ENCODE measurements at places on chromosomes 16 and 17.

DNA sequence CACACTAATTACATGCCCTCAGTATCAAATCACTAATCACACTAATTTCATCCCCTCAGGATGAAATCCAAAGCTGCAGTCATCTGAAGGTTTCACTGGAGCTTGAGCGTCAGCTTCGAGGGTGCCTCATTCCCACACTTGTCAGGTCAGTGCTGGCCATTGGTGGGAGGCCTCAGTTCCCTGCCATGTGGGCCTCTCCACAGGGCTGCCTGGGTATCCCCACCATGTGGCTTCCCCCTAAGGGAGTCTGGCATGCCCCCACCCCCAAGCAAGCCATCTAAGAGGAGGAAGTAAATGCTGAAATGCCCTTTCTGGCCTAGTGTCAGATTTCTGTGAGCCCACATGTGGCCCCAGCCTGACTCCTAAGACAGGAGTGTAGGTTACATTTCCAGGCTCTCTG, 78.6 kb upstream of the CDH5 start:
- no peak for DNase-seq

DNA sequence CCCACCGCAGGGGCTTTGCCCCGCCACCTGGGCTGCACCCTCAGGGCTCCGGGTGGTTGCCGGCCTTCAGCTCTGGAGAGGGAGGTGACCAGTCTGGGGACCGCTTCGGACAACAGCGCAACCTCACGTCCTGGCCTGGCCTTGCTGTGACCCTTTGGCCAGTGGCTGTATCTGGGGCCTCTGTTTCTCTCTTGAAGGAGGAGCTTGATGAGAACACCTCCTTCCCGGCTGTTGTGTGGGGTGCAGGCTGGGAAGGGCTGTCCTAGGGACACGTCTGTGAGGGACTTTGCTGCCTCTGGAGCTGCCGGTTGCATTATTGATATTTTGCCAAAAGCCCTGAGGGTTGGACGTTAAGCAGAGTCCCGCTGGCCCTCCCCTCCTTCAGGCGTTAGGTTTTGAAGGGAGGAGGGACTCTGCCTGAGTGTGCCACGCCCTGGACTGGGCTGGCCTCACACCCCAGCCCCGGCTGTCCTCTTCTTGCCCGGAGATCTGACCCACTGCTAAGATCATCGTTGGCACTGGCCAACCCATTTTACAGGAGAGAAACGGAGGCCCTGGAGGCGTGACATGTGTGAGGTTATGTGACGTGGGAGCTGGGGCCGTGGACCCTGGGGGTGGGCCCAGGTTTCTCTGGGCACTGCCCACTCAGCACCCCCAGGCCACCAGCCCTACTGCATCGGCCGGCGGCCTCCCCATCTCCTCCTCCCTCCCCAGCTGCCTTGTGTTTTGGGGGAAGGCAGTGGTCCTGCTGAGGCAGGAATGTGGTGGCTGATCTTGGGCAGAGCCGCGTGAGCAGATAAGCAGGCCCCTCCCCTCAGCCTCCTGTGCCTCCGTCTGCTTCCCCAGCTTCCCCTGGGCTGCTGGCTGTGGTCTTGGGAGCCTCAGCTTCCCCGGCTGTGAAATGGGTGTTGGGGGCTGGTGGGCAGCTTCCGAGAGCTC, 8.5 kb downstream of the ZFPM1 start:
- no peak for DNase-seq

DNA sequence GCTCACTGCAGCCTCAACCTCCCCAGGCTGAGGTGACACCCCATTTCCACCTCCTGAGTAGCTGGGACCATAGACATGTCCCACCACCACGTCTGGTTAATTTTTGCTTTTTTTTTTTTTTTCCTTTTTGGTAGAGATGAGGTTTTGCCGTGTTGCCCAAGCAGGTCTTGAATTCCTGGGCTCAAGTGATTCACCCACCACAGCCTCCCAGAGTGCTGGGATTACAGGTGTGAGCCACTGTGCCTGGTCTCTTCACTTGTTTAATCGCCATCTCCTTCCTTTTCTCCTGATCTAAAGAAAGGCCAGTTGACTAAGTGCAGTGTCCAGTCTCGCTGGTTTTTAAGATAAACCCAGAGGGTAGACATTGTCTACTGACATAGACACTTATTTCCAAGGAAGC, 152.0 kb downstream of the C16orf95 start:
- no peak for DNase-seq

DNA sequence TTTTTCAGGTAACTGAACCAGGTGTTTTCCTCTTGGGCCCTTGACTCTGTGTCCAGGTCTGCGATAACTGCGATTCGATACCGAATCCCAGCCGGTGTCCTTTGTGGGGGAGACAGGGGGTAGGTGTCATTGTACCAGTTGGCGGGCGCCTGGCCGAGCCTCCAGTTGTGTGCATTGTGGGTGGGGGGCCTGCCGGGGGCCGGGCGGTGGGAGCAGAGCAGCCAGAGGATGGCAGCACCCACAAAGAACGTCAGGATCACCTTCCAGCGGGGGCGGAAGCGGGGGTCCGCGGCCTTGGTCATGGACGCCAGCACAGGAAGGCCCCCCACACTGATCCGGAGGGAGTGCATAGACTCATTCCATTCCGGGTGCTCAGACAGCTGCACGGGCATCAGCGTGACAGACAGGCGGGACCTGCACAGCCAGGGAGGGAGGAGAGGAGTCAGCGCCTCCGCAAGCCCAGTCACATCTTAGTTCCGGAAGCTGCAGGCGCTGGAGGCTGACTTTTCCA, 12.3 kb downstream of the CANT1 start:
- DNase-seq, result no peak

GRCh38 chr17:63974594-63975192, 2.0 kb upstream of the SCN4A start:
- DNase-seq, result no peak

DNA sequence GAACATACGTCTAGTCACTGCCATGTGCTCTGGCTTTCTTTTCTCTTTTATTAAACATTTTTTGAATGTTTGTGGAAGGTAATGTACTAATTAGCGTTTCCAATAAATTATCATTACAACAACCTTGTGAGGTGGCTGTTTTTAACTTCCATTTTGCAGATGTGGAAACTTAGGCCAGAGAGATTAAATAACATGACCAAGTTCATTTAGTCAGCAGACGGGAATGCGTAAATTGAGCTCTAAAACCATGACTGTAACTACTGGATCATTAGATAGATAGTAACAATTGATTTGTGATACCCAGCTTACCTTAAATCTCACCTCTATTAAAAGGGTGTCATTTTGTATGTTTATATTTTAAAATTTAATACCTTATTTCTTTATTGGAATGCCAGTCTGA, 49.4 kb downstream of the RABEP1 start:
- no peak for DNase-seq

DNA sequence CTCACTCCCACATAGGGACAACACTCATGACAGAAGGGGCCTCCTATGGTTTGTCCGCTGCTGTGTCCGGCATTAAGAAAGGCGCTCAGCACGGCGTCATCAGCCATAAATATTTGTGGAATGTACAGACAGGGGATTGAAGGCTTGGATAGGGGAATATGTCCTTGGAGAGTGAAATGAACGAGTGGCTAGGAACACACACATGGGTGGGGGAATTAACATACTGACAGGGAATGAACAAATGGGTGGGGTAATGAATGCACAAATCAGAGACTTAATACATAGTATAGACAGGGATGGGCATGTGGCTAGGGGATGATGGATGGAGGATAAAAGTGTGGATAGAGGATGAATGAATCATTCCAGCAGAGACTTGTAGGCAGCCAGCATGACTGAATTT, 154.0 kb upstream of the HSBP1 start:
- DNase-seq, result no peak

GRCh38 chr17:68325961-68326360, 34.7 kb downstream of the ARSG start:
- no peak for DNase-seq

DNA sequence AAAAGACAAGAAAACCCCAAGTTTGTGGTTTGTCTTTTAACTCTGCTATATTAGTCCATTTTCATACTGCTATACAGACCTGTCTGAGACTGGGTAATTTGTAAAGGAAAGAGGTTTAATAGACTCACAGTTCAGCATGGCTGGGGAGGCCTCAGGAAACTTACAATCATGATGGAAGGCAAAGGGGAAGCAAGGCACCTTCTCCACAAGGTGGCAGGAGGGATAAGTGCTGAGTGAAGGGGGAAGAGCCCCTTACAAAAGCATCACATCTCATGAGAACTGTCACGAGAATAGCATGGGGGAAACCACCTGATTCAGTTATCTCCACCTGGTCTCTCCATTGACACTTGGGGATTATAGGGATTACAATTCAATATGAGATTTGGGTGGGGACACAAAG, 13.5 kb upstream of the ADAM11 start:
- no peak for DNase-seq

DNA sequence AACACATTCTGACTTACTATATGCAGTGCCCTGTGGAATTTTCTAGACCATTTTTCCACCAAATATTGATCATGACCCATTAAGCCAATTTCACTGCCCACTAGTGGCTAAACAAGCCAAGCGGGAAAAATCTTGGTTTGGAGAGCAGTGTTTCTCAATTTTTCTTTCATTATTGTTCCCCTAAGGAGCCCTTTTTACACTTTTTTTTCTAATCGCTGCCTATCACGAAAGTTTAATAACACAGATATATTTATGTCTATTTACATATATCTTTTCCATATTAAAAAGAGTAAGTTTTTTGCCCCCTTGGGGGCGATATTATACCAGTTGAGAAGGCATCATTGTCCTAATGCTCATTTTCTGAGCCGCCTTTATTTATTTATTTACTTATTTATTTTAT, 10.8 kb upstream of the TLCD3B start:
- no peak for DNase-seq

GRCh38 chr16:79312502-79312901, 288.0 kb downstream of the MAF start:
- no peak for DNase-seq

- DNase-seq, result no peak
These were observed at the start of gene UNC45B for GRCh38 chr17:35147375-35147905. Gene UNC45B (plus strand): TSS chr17:35147817. CDS start chr17:35148264, 447 bp downstream.

DNA sequence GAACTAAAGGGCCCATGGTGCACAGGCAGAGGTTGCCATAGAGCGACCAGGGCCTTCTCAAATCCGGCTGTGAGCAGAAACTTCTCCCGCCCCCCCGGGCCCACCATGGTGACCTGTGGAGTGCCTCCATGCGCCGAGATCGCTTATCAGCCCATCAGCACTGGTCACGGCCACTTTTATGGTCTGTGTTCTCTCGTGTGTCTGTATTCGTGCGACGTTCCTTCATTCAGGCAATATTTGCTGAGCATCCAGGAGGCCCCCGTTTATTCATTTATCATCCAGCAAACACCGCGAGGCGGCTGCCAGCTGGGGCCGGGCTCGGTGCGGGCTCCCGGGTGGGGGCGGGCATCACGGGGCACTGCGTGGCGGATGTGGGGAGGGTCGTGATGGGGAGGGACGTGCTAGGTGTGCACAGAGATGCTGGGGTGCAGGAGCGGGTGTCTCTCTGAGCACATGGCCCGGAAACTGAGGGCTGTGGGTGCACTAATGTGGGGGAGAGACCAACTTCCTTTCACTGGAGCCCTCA, 88.0 kb upstream of the CBX4 start:
- DNase-seq, result no peak

GRCh38 chr17:73323409-73324159, 11.8 kb upstream of the CDC42EP4 start:
- no peak for DNase-seq

GRCh38 chr16:29975134-29975538, 1.5 kb downstream of the TAOK2 start:
- DNase-seq, result no peak

- DNase-seq, result peak; percentile 18
These were observed 221.0 kb downstream of the CCDC182 start for GRCh38 chr17:57523926-57524632.

- DNase-seq, result no peak
These were observed 299.7 kb downstream of the SLC39A11 start for GRCh38 chr17:72792771-72793170.

DNA sequence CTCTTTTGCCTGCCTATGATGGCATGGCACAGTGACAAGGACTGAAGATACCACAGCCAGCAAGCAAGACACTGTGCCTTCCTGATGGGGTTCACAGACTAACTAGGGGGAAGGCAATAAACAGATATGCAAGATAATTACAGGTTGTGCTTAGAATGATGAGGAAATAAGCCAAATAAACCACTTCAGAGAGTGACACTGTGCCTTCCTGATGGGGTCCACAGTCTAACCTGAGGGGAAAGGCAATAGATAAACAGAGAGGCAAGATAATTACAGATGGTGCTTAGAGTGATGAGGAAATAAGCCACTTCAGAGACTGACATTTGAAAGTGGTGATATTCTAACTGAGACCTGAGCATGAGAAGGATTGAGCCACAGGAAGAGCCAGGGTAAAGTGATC, 84.2 kb downstream of the HS3ST2 start:
- no peak for DNase-seq

- DNase-seq, result no peak
These were observed 34.6 kb downstream of the DCAKD start for GRCh38 chr17:45016823-45017222.

DNA sequence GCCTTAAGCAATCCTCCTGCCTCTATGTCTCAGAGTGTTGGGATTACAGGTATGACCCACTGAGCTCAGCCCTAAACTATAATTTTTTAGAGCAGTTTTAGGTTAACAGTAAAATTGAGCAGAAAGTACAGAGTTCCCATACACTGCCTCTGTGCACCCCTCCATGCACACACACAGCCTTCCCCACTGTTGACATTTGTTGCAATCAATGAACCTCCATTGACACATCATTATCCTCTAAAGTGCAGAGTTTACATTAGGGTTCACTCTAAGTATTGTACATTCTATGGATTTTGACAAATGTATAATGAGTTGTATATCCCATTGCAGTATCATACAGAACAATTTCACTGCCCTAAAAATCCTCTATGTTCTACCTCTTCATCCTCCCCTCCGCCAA, 35.0 kb downstream of the NGFR start:
- DNase-seq, result no peak

- DNase-seq, result no peak
These were observed 90.7 kb upstream of the CREBBP start for GRCh38 chr16:3971261-3971660.

DNA sequence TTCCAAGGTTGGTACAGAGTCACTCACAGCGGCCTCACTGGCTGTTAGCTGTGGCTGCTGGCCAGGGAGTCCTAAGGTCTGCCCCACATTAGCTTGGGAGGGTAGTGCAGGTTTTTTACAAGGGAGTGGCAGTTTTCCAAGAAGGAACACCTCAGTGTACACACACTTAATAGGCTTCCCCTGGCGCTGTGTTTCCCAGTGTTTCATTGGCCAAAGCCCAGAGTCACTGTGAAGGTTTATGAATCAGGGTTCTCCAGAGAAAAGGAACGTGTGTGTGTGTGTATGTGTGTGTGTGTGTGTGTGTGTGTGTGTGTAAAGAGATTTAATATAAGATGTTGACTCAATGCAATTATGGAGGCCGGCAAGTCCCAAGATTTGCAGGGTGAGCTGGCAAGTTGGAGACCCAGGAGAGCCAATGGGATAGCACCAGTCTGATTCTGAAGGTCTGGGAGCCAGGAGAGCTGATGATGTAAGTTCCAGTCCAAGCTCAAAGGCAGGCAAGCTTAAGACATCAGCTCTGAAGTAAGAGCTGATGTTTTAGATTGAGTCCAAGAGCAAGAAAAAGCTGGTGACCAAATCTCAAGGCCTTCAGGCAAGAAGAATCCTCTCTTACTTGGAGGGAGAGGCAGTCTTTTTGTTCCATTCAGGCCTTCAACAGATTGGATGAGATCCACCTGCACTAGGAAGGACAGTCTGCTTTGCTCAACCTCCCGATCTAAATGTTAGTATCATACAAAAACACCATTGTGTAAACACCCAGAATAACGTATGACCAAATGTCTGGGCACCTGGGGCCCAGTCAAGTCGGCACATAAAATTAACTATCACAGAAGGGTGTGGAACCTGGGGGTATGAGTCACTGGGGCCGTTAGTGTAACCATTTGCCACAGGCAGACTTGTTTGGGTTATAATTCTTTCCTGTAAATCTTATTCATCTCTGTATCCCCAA, 206.8 kb downstream of the PRKCA start:
- no peak for DNase-seq

GRCh38 chr17:73380439-73381106, 68.8 kb upstream of the CDC42EP4 start:
- DNase-seq, result no peak

Measured in hypothalamus (tissue), 51 donors.